Body of pancreas (tissue), 4 donors: ENCODE measurements at places on chromosomes 7 and 10. TPM values are rescaled to one million over a fixed set of nuclear protein-coding genes. Genes with fewer than 3 reads are reported as not detected.

GRCh38 chr10:120432209-120432608 lies 24.8 kb upstream of the PLPP4 start:
- no peaks in the 10 kb centered on the region for H3K4me1 ChIP-seq
- H3K27ac ChIP-seq: no peak overlapping the region
- no peak for DNase-seq
- no peaks in the 10 kb centered on the region for H3K27me3 ChIP-seq

DNA sequence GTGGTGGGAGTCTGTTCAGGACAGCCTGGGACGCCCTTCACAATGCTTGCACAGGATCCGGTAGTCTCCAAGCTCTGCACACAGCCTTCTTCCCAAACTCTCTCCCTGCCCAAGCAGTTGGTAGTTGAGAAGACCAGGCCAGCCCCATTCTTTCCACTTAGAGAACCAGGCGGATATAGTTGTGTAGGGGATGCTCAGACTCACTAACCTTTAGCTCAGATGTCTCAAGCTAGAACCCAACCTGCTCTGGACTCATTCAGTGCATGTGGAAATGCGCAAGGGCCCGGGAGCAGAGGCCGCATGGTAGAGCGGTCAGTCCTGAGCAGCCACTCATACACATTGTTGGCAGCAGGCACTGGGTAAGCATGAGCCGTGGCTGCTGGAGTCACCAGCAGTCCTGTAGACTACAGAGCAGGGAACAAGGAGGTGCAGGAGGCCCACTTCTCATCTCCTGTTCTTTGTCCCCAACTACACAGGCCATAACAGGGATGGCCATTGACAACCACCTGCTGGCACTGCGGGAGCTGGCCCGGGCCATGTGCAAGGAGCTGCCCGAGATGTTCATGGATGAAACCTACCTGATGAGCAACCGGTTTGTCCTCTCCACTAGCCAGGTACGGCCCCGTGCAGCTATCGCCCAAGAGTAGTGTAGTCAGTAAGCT lies 17.2 kb upstream of the C10orf53 start:
- no peaks in the 10 kb centered on the region for H3K4me1 ChIP-seq
- DNase-seq: no peak
- no peak overlapping the region for H3K4me3 ChIP-seq
- no peak overlapping the region for H3K27ac ChIP-seq
- H3K36me3 ChIP-seq: no peaks in the 10 kb centered on the region
- no peaks in the 10 kb centered on the region for H3K27me3 ChIP-seq

GRCh38 chr10:15485684-15486316 lies 114.7 kb upstream of the FAM171A1 start:
- H3K27ac ChIP-seq: no peak overlapping the region
- no peak overlapping the region for H3K4me3 ChIP-seq
- no peaks in the 10 kb centered on the region for H3K36me3 ChIP-seq
- peak; percentile 20 for DNase-seq
- H3K4me1 ChIP-seq: no peaks in the 10 kb centered on the region
- no peaks in the 10 kb centered on the region for H3K27me3 ChIP-seq

GRCh38 chr10:120990831-120991230 lies 139.7 kb downstream of the WDR11 start:
- H3K36me3 ChIP-seq: no peaks in the 10 kb centered on the region
- no peak overlapping the region for H3K27ac ChIP-seq
- H3K4me1 ChIP-seq: no peaks in the 10 kb centered on the region
- H3K4me3 ChIP-seq: no peak overlapping the region
- DNase-seq: no peak

DNA sequence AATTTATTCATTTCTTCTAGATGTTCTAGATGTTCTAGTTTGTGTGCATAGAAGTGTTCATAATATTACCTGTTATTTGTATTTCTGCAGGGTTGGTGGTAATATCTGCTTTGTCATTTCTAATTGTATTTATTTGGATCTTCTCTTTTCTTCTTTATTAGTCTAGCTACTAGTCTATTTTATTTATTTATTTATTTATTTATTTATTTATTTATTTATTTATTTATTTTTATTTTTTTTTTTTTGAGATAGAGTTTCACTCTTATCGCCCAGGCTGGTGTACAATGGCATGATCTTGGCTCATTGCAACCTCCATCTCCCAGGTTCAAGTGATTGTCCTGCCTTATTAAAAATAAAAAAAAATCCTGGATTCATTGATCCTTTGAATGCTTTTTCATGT lies 114.8 kb upstream of the THSD7A start:
- H3K27me3 ChIP-seq: no peaks in the 10 kb centered on the region
- DNase-seq: no peak
- H3K27ac ChIP-seq: no peak overlapping the region
- no peaks in the 10 kb centered on the region for H3K4me1 ChIP-seq
- H3K36me3 ChIP-seq: no peaks in the 10 kb centered on the region
- H3K4me3 ChIP-seq: no peak overlapping the region

GRCh38 chr10:27457261-27457945 lies 46.7 kb upstream of the RAB18 start:
- no peaks in the 10 kb centered on the region for H3K36me3 ChIP-seq
- H3K27ac ChIP-seq: no peak overlapping the region
- H3K4me3 ChIP-seq: no peak overlapping the region
- no peak for DNase-seq
- H3K4me1 ChIP-seq: no peaks in the 10 kb centered on the region

GRCh38 chr10:111200505-111201186 lies 123.8 kb downstream of the ADRA2A start:
- peak overlapping the region; percentile 39 for H3K27ac ChIP-seq
- H3K36me3 ChIP-seq: no peaks in the 10 kb centered on the region
- H3K4me1 ChIP-seq: peaks cover 26% of the 10 kb centered on the region

GRCh38 chr10:117617659-117618058 lies 75.1 kb downstream of the EMX2 start:
- H3K27me3 ChIP-seq: no peaks in the 10 kb centered on the region

The SLC26A5 gene
- not detected for total RNA-seq

The JAKMIP3 gene
- 0.26 TPM for total RNA-seq

The ZPBP gene
- not detected for total RNA-seq

The MEIG1 gene
- total RNA-seq: not detected

The TET1 gene
- total RNA-seq: 1.6 TPM

The CAV1 gene
- 32.6 TPM for total RNA-seq

The TPK1 gene
- 1.3 TPM for total RNA-seq

The SPDYE16 gene
- total RNA-seq: not detected

The AKR1C4 gene
- 1.0 TPM for total RNA-seq

The VAX1 gene
- total RNA-seq: not detected

The NCAPG2 gene
- total RNA-seq: 0.66 TPM

The GHRHR gene
- total RNA-seq: not detected
